ENCODE measurements at places on chromosomes 3 and 15.

DNA sequence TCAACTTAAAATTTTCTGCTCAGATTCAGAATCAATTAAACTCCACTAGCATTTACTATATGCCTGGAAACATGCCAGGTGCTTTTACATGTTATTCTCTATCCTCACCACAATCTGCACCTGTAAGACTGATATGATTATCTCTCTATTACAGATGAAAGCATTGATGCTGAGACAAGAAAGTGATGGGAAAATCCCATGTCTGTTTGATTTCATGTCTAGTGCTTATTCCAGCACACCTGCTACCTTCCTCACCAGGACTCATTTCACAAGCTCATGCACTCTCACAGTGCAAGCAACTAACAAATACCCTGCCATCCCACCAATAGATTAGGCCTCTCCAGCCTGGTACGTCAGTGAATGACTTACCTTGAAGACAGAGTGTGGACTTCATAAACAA lies 25.0 kb upstream of the BCL6 start:
- peak; percentile 73 for DNase-seq

GRCh38 chr3:42130007-42130328 lies 38.8 kb downstream of the TRAK1 start:
- no peak for DNase-seq

- no peak for DNase-seq
These were observed 72.0 kb upstream of the CD96 start for GRCh38 chr3:111470032-111470431.

- no peak for DNase-seq
These were observed 291.0 kb downstream of the TIGIT start for GRCh38 chr3:114584734-114585371.

GRCh38 chr3:130728037-130728436 lies 18.6 kb downstream of the PIK3R4 start:
- DNase-seq, result no peak

GRCh38 chr15:60315878-60316277 lies 81.9 kb downstream of the ANXA2 start:
- no peak for DNase-seq

GRCh38 chr15:48560321-48561051 lies 85.0 kb downstream of the FBN1 start:
- no peak for DNase-seq

GRCh38 chr3:66672830-66673229 lies 172.0 kb upstream of the LRIG1 start:
- DNase-seq, result no peak

DNA sequence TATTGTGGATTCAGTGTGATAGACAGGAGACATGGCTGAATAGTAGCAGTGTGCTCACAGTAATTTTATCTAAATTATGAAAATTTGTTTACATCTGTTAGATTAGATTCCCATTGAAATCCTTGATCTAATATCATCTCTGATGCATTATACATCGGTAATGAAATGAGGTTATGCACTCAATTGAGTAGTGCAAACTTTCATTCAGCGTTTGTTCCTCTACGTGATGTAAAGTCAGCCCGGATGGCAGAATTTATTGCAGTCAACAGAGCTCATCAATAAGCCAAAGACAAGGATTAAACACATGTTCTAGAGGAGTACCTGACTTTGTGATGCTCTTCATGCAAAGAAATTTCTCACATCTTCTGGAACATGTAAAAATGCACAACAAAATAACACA lies 549.2 kb downstream of the GOLGA6L6 start:
- no peak for DNase-seq

- no peak for DNase-seq
These were observed 26.8 kb downstream of the SLC6A6 start for GRCh38 chr3:14429237-14429636.

DNA sequence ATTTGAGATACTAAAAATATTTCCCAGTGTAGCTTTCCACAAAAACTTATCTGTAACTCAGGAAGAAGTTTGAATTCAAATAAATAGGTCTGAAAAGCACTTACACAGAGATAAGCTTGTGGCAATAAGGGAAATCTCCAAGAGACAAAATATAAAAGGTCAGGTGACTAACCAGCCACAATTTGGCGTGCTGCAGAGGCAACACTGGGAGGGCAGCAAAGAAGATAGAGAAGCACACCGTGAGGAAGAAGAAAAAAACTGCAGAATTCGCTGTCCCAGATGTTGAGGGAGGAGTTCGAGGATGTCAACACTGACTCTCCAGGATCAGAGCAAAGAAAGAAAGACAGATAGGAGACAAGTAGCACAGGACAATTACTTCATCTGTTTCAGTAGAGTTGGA lies 204.4 kb downstream of the FMN1 start:
- DNase-seq, result no peak

DNA sequence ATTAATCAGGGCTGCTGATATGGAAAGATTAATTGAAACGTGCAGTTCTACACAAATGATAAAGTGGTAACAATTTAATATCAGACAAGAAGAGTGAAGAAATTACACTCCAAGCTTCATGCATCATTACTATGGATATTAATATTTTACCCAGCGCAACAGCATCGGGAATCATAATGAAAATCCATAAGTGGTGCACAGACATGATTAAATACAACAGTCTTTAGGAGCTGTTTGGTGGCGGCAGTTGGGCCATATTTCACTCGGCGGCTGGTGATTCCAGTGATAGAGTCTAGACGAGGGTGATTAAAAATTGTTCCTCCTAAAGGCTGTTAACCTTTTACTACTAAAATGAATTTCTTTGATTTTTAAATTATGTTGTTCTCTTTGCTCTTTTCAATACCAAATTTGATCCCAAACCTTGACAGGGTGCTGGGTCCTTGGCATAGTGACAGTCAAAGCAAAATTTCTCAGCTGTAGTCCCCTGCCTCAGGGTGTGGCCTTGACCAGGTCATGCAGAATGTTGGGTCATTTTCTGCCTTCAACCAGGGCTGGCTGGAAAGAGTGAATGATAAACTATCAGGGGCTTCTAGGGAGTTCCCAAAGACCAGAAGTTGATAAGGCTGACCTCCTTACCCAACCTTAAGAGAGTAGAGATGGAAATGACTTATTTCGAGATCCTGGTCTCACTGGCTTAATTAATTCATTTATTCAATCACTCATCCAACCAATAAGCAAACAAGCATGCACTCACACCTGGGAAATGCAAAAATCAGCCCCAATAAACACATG lies 392.0 kb downstream of the IL20RB start:
- DNase-seq, result no peak

DNA sequence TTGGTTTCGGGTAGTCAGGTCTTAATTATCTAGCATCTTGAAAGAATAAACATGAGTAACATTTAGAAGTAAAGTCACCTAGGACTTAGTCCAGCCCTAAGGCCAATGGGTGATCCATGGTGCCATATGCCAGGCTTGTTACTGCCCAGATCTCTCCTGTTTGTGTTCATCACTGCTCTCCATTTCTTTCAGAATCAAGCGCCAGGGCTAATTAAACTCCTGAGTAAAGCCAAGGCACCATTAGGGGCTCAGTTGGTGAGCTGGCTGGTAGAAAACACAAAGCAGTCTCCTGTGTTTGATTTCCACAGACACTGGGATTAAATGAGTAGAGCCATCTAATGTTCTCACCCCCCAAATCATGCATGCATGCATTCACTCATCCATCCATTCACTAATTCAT lies 11.3 kb downstream of the CYP19A1 start:
- no peak for DNase-seq

- no peak for DNase-seq
These were observed 3.9 kb downstream of the NUP210 start for GRCh38 chr3:13415997-13416793.

- DNase-seq, result no peak
These were observed 158.6 kb upstream of the NR2F2 start for GRCh38 chr15:96171853-96172296.

GRCh38 chr3:151085227-151085888 lies at the start of gene MED12L:
TSS of gene MED12L (plus strand) at chr3:151085664. CDS start at chr3:151086927, 1,263 bp downstream.
- DNase-seq, result peak; percentile 34

DNA sequence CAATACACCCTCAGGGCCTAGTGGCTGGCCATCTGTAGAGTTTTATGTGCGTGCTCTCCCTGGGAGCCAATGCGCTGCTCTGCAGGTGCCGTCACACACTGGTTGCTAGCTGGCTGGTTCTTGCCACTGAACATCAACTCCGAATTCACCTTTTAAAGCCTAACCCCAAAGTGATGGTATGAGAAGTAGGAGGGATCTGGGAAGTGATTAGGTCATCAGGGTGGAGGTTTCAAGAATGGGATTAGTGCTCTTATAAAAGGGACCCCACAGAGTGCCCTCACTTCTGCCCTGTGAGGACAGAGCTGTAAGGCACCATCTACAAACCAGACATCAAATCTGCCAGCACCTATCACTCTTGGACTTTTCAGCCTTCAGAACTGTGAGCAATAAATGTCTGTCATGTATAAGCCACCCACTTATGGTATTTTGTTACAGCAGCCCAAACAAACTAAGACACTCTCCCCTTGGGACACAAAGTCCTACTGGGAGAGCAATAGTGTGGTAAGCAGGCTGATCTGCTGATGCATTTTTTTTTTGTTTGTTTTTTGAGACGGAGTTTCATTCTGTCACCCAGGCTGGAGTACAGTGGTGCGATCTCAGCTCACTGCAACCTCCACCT lies 20.3 kb downstream of the RGMA start:
- DNase-seq, result no peak

DNA sequence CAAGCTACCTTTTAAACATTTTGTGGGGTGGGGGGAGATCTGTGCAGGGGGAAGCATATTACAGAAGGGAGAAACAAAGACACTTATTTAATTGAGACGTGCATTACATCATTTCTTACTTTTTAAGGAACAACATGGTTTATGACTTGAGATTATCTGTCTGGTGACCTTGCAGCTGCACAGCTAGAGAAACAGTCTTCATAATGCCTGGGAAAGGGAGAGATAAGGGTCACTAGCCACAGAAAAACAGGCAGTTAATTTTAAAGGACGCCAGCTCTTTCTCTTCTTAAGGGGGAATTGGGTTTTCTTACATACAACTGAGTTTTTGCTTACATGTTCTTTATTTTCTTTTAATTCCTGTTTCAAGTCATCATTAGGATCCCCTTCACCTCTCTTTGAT lies 147.9 kb downstream of the SST start:
- no peak for DNase-seq

DNA sequence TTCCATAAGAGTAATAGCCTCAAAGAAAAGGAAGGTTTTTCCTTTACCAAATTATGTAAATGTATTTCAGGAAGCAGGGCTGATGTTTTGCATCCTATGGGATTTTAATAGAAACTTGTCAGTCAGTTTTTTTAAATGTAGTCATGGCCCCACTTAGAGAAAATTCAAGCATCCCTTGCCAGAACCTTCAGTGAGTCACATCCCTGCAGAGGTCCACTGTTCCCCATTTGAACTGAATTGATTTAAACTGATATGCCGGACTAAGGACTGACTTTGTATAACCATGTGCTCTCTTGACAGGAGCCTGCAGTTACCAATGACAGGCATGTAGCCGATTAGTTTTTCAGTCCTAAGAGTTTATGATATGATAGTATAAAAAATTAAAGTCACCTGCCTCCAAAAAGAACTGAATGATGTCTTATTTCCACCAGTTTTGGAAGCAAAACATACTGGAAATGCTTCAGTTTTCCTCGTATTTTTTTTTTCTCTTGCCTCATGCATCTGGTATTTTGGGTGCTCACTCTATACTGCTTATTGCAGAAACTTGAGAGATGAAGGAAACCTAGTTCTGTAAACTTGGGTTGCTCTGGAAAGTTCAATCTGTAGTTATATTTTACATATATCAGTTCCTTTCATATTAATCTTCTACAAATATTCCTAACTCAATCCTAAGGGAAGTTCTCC lies 30.7 kb downstream of the LRTM1 start:
- no peak for DNase-seq

DNA sequence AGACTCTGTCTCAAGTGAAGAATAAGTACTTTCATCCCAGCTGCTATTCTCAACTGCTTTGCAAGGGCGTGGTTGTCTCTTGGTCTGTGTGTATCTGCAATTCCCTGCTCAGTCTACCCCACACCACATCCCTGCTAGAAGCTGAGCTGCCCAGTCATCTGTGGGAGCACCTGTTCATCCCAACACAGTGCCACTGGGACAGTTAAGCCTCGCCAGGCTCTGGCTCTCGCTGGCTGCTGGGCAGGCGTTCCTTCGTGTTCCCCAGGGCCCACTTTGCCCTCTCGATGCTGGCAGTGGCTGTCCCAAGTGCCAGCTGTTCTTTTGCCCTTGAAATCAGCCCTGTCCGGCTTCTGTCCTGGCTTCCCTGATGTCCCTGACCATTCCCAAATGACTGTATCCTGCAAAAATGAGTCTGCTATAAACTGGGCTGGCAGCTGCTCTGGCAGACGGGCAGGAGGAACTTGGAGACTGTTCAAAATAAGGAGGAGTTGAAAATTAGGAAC lies 91.6 kb upstream of the KLHL25 start:
- no peak for DNase-seq

GRCh38 chr3:115146418-115147328 lies at the start of gene ZBTB20:
TSS of gene ZBTB20 (minus strand) at chr3:115147288.
- peak; percentile 66 for DNase-seq

- no peak for DNase-seq
These were observed 7.9 kb downstream of the ARRDC4 start for GRCh38 chr15:97968380-97968779.

DNA sequence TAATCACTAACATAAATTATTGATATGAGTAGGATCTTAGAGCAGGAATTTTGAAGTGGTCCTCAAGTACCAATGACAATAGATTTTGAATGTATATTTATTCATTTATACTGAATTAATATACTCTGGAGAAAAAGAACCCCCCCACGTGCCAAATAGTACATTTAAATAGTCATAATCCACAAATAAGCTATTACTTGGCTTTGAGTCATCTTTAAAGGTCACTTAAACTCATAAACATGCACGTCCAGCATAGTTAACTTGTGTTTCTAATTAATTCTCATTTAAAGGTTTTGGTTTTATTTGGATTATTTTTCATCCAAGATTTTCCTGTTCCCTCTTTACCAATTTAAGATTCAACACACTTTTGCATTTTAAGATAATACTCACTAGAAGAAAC lies 35.1 kb downstream of the FGF7 start:
- DNase-seq, result no peak

DNA sequence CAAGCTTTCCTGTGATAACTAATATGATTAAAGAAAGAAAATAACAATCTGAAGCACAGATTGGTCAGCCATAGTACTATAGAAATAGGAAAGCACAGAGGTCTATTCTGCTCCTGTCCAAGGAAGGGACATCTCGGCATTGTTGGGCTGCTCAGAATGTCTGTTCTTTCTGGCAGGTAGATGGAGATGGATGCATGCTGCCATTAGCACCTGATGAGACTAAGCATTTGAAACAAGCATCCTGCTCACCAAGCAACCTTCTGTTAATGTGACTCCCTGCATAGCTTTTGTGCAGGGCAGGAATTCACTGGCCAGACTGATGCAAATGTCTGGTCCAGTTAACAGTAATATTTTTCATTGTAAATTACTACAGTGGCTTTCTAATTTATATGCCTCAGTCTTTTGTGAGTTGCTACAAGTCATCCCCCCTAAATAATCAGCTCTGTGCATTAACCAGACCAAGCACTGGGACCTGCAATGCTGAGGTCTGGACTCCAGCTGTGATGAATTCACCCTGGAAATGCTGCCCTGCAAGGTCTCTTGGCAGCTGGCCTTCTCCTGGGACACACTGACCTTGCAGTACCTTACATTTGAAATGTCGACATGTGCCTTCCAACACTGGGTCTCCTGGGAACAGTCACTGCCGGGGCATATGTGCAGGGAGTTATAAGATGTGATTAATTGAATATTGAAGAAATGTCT lies 1123.7 kb downstream of the IGSF11 start:
- DNase-seq, result no peak

Measured in CD4-positive, alpha-beta T cell treated with Interleukin-2 at 100 ng/mL for 4 hours (primary cell).